ENCODE measurements at places on chromosomes 4 and X.
A peak's percentile ranks its signal among the peaks of the same experiment; 100 is the strongest.

DNA sequence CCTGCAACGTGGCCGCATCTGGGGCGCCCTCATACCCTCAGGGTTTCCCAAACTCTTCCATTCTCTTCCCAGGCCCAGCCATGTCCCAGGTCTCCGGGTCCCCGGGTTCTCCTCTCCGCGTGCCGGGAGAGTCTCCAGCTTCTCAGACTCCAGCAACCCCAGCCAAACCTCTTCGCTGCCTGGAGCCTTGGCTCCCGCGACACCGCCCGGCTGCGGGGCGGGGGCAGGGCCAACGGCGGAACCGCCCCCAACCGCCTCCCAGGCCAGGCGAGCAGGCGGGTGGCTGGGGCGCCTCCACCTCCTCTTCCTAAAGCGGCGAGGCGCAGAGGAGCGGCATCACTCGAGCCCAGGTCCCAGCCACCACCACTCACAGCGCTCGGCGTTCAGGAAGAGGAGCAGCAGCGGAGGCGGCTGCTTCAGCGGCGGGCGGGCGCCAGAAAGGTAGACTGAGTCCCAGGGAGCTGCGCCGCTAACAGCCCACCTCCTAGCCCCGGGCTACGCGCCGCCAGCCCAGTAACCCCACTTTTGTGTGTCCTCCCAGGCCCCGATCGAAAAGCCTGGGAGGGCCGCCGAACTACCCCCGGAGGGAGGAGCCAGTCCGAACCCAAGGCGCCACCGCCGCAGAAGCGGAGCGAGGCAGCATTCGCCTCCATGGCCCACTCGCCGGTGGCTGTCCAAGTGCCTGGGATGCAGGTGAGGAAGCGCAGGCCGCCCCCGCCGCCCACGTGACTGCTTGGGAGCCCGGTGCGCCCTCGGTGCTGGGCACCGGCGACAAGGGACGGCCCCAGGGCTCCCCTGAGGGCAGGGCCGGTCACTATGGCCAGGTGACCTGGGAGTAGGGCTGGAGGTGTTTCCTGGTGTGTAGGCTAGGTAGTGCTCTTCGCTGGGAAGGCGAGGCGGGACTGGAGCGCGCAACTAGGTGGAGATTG, at the start of gene STK26:
TSS of gene STK26 (plus strand) at position 336 of the 929 bp plus-strand sequence. CDS start at position 652, 316 bp downstream.
- DNase-seq = peak; percentile 43

GRCh38 chr4:73948990-73949706, 32.7 kb downstream of the PF4 start:
- no peak for DNase-seq

GRCh38 chr4:157772907-157773306, 399.9 kb downstream of the GASK1B start:
- no peak for DNase-seq

DNA sequence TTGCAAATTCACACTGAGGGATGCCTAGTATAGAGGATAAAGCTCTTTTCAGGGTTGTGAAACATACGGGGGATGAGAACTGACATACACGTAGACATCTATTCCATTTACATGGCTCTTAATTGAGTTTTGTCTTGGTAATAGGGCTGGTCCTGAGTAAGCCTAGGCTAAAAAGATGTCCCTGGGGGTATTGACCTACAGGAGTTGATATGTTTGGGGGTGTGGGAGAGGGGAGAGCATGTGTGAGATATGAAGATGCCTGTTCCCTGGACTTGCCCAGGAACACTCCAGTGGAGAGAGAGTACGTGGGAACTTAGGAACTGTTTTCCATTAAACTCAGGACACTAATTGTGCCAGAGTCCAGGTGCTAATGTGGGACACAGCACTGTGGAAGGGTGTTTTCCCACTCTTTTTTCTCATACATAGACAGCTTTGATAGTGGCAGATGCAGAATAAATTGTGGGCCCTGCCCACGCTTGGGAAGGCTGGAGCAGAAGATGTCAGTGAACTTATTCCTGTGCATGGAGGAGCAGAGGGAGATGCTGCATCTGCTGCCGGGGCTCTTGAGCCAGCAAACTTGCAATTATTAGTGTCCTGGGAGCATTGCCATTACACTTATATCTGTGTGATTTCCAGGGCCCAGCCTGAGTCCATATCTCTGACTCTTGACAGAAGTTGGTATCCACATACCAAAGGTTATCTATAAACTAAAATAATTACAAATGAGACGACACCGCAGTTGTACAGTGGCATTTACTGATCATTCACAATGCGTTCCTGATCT, 20.7 kb downstream of the SYNPO2 start:
- DNase-seq = no peak

DNA sequence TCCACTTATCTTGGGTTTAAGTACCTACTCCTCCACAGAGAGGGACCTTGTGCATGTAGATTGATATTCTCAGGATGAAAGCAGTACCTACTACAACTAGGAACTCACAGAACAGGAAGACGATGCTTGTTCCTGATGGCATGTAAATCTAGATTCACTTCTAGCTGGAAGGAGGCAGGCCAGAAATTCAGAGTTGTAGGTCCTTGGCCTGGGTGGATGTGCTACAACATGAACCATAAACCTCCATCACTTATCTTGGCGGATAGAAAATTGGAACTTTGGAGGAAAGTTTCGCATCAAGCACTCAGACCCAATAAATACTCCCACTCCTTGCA, 9.3 kb upstream of the SMIM20 start:
- DNase-seq = no peak

DNA sequence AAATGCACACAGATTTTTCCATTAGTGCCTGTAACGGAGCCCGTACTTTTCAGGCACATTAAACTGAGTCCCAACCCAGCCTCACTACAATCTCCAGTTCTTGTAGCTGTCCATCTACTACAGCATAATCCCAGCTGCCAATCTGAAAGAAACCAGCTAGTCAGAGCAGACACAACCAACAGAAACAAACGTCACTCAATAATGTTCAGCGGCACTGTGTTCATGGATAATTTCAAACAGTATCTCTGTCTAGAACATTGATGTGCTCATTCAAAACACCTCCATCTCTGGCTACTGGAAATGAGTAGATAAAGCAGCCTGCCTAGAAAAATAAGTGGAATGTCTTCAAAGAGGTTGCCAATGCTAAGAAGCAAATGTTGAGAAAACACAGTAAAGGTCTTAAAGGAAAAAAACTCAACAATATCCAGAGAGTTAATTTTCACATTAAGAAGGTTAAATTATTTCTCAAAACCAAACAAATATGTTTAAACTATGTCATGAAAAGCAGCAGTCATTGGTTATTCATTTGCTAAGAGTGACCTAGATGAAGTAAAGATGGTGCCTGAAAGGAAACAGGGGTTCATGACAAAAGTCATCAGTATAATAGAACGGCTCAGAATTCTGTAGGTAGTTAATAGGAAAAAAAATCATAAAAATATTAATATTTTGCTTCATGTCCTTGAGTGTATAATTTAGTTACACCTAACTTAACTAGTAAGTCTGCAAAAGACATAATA, 245.1 kb upstream of the MAB21L2 start:
- DNase-seq = no peak

DNA sequence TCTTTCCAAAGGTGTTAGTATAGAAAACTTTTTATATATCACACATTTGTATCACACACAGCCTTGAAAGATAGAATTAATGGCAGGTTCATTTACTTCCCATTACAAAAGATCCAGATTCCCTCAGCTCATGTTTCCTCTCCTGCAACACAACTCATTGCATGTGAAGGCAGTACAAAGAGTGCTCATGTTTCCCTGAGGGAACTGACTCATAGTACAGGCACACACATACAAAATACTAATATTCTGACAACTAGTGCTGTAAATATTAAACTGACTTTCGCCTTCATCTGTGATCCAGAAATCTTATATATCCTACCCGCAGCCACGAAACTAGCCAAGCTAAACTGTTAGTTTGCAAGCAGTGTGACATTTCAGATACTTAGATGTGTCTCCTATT, 819.8 kb upstream of the PCDH7 start:
- no peak for DNase-seq

DNA sequence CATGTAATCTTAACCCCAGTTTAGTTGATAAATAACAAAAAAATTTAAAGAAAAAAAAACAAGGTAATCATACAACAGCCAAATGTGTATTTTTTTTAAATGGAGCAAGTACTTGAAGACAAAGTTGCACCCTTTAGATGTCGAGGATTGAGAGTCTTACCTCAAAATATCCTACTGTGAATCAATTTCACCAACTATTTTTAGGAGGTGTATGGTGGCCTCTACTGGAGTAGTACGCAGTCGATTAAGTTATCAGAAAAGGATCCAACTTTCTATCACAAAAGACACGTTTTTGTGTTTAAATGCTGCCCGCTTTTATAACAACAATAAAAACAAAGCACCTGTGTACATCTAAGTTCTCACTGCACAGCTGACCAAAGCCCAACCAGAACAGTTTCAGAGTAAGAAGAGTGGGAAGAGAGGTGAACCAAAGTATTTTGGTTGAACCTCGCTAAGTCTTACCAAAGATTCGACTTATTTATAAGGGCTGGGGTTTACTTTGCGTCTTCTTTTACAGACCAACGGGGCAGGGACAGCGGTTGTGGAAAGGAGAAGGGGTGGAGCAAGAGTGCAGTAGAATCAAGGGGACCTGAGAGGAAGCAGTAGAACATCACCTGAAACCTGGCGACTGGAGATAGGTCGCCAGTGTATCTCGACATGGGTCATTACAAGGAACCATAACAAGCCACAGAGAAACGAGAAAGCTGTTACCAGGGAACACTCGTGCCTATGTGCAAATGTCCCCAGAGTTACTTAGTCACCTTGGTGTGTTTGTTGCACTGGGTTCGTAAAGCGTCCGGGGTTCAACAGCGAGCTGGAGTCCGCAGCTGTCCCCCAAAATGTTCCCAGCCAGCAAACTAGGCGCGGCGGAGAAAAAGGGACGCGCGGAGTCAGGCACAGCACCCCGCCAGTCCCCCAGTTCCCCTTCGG, 1.1 kb downstream of the RPS6KA6 start:
- no peak for DNase-seq

GRCh38 chr4:7684294-7684693, 249.6 kb upstream of the PSAPL1 start:
- DNase-seq = no peak

- no peak for DNase-seq
Measured at GRCh38 chr4:54085284-54085683, 14.7 kb upstream of the GSX2 start.

DNA sequence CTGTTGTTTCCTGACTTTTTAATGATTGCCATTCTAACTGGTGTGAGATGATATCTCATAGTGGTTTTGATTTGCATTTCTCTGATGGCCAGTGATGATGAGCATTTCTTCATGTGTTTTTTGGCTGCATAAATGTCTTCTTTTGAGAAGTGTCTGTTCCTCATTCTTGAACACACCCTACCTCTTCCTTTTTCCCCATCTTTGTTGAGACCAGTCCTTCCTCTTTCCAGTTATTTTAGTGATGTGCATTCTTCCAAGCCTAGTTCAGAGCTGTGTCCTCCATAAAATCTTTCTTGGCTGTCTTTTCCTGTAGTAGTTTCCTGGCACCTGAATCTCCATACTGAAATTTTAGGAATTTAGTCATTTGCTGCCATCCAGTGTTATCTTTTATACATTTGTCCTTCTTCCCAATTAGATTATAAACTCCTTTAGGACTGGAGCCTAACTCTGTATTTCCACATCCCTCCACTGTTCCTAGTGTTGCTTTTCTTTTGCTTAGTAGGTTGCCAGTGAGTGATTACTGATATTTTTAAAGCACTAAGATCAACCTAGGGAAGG, 11.4 kb downstream of the FHIP1A start:
- DNase-seq = no peak

DNA sequence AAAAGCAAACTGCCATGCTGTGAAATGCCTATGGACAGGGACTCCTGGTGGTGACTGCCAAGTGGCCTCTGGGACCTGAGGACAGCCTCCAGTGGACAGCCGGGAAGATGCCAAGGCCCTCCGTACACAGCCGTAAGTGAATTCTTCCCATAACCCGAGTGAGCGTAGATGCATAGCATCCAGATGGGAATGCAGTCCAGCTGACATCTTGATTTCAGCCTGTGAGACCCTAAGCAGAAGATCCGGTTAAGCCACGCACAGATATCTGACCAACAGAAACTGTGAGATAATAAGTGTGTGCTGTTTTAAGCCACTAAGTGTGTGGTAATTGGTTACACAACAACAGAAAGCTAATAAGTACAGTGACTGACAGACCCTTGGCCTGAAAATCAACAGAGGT, 55.9 kb downstream of the TMEM156 start:
- DNase-seq = no peak

- DNase-seq = no peak
Measured at GRCh38 chrX:48459483-48459882, 10.6 kb downstream of the SLC38A5 start.

GRCh38 chrX:40394302-40394701, 186.5 kb upstream of the ATP6AP2 start:
- no peak for DNase-seq

- DNase-seq = no peak
Measured at GRCh38 chr4:48031802-48032525, 15.4 kb downstream of the NIPAL1 start.

- DNase-seq = peak; percentile 70
Measured at GRCh38 chr4:7843831-7844593, 95.6 kb downstream of the AFAP1 start.

DNA sequence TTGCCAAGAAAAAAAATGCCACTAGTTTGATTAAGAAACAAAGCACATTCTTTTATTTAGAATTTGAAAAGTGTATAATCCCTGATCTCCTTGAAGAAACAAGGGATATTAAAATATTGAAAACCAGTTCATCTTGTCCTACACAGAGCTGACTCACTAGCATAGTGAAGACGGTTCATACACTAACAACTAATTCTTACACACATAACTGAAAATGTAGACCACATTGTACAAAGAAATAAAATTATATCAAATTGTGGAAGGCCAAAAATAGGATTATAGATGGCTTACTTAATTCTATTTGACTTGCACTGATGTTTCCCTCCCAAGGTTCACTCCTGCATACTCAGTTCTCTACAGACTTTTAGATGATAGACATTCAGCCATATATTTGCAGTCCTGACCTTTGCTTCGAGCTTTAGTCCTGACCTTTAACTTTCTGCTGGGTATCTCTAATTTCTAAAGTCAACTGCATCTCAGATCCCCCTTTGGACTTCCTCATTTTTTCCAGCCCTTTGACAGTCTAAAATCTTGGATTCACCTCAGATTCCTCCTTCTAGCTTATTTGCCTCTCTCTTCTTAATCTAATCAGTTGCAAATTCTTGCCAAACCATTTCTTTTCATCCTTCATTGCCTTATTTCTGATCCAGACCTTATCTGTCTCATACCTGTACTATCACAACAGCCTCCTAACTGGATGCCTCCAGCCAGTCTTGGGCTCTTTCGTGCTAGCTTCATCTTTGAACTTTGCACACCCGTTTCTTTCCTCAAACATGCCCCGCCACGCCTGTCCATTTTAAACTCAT, 4.5 kb upstream of the WWC2 start:
- no peak for DNase-seq

DNA sequence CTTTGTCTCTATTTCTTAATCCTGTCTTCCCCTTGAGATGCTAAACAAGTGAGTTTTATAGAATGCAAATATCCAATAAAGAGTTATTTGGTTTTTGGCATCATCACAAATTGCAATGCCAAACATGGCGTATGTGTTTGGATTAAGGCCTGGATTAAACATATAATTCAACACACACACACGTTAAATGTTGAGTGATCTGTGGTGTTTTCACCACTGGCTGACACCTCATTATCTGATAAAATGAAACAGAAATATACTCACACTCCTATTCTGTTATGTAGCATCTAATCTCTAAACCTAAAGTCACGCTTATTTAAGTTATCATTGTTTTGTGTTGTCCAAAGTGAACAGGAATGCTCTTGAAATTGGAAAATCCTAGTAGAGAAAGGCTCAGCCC, 506.2 kb downstream of the FSTL5 start:
- DNase-seq = no peak

Data from HCT116 (cell line).